Immature natural killer cell (primary cell): ENCODE measurements at places on chromosomes 4 and X. TPM values are rescaled to one million over a fixed set of nuclear protein-coding genes. Genes with fewer than 3 reads are reported as not detected.
A peak's percentile ranks its signal among the peaks of the same experiment; 100 is the strongest.

Gene MCF2
- not detected for polyA plus RNA-seq

Gene SHOX
- not detected for polyA plus RNA-seq

Gene FAM47C
- polyA plus RNA-seq = not detected

Gene ACE2
- not detected for polyA plus RNA-seq

GRCh38 chrX:5051831-5052491 is 1176.7 kb downstream of the NLGN4X start:
- no peak for DNase-seq

DNA sequence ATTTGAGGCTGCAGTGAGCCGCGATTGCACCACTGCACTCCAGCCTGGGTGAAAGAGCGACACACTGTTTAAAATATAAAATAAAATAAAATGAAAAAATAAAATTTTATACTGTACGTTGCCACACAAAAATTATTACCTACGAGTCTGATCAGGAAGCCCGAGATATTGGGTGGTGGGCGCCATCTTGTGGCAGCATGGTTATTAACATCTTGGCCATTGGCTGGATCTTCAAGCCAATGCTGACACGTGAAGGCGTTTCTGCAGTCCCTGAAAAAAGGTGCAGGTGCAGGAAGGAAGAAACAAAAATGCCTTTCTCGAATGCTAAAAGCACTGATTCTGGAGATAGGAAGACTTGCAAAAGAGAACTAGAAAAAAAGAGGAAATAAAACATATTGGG is 4.9 kb upstream of the TLR8 start:
- DNase-seq = peak; percentile 48

DNA sequence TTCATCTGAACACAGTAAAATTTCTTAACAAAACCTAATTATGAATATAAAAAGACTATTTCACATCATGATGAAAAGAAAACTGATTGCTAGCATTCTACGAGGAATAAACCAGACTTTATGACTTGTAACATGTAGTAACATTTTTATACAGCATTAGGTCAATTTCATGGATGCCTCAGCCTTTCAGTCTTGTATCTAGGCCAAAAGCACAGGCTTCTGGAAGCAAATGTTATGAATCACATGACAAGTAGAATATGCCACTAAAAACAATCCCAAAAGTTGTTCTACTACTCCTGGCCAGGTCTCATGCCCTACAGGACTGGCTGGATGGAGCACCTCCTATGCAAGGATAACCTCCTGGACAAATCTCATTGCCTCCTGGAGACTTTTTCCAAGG is 101.2 kb downstream of the ARHGAP6 start:
- DNase-seq = no peak

GRCh38 chrX:121949041-121949760 is 901.8 kb downstream of the GLUD2 start:
- DNase-seq = no peak

GRCh38 chr4:12897954-12898353 is 586.2 kb downstream of the RAB28 start:
- no peak for DNase-seq

DNA sequence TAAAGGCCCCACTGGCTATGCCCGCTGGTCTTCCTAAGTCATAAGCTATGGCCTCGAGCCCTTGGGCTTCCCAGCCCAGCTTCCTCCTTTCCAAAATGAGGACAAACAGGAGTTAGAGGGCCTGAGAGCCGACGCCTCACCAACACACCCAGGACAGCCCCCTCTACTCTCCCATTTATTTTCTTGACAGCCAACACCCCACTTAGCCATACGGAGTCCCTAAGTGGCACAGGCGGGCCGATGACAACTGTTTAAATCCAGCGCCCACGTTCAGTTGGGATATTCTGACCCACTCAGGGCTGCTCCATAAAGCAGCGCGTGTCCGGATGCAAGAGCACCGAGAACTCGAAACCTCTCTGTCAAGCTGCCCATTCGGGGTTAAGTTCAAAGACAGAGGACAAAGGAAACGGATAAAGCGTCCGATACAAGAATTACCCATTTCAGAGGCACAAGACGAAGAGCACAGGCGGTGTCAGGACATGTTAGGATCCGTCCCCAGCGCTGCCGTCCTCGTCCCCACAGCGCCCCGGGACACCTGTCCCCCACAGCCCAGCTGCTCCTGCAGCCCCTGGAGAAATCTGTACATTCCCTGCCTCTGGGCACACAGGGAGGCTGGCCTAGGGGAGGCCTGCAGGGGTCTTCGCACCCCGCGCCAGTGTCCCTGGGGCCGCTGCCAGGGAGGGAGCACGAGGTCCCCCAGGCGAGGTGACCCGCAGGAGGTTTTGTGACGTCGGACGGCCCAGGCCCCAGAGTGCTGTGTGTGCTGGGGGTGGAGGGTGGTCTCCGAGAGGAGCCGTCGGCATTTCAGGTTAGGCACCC is 1.2 kb downstream of the PRKX start:
- DNase-seq = peak; percentile 45

DNA sequence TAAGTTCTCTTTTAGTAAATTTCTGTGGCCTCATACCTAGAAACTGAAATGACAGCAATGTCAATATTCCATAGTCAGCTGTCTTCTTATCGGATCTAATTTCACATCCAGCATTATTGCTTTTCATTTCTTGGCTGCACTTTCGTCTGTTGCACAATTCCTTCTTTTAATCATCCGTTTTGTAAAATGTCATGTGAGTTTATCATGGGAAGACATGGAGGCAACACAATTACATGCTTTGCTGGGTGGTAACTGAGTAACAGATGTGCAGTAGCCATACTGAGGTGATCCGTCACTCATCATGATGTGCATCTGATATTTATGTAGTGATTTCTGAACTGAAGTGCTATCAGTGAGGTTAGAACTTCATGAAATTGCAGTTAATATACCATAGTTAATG is 68.3 kb upstream of the SLC7A11 start:
- DNase-seq = no peak

- no peak for DNase-seq
Measured at GRCh38 chr4:87019898-87020297, 85.1 kb downstream of the AFF1 start.

DNA sequence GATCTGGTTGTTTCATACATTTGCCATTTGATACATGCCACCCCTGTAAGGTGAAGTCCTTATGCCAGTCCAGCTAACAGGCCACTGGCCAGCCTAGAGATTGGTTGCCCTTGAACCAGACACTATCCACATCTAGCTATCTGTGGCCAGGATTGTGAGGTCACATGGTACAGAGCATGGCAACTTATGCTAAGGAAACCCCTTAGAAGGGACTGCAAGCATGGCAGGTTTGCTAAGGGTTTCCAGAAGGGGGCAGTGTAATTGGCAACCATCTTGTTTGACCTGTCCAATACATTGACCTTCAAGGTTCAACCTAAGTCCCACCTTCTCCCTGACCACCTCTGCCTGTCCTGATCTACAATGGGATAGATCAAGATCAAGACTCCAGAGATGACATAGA is 47.5 kb downstream of the SMC1A start:
- no peak for DNase-seq

GRCh38 chr4:632926-633325 is 7.6 kb downstream of the PDE6B start:
- DNase-seq = no peak

DNA sequence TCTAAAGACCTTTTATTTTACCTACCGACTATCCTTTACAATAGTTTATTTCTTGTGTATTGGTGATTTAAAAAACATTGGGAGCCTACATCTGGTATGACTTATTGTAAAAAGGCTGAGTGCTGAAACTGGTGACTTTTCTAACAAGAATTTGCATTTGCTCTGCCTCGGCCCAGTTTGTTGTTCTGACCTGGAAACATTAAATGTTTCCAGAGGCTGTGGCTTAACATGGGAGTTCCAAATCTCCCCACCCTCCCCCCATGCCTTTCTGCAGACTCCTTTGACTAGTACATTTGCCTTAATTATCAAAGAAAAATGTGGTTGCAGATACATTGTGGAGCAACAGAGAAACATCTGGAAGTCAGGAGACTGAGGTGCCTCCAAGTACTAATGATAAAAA is 39.8 kb downstream of the SPCS3 start:
- DNase-seq = no peak

DNA sequence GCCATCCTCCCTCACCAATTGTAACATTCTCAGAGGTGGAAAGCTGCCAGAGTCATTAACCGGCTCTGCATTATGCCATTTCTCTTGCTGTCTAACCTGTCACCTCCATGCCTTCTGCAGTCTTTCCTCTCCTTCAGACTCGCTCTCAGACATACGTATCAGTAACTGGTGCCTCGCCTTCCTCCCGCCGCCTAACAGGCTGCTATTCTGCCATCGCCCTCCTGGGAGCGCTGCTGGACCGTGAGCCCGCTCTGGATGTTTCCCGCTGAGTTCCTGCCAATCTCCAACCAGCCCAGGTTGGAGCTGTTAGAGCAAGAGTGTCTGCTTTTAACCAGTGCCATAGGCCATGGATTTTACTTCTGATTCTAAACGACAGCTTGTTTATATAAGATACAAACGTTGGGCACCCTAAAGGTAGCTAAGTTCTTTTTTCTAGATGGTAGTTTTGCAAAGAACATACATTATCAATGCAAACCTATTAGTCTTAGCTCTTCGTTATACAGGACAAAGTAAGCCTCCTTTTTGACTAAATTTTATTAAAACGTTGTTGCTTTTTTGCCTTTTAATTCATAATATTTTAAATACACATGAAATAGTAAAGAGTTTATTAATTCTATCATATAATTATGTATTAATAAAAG is 59.5 kb upstream of the NEIL3 start:
- peak; percentile 44 for DNase-seq
